ENCODE measurements at places on chromosomes 6 and 20. TPM values are rescaled to one million over a fixed set of nuclear protein-coding genes. Genes with fewer than 3 reads are reported as not detected.

Gene ANKEF1
- total RNA-seq = 2.6 TPM

Gene AKAP12
- total RNA-seq = 115 TPM

Gene GLP1R
- not detected for total RNA-seq

Gene OR2J3
- total RNA-seq = not detected

Gene DZANK1
- 3.0 TPM for total RNA-seq

Gene RAB44
- total RNA-seq = 0.14 TPM

Gene CPNE5
- total RNA-seq = 0.29 TPM

Gene MYB
- total RNA-seq = not detected

Gene MICAL1
- total RNA-seq = 57.2 TPM

Gene TRIM15
- total RNA-seq = not detected

Gene DPPA5
- total RNA-seq = not detected

Gene PEX3
- total RNA-seq = 20.8 TPM

Measured in astrocyte (in vitro differentiated cells and primary cell).